ENCODE measurements at places on chromosomes 3 and 15.

GRCh38 chr3:89216016-89216739 lies 108.8 kb downstream of the EPHA3 start:
- no peak for DNase-seq

GRCh38 chr3:177357352-177358090 lies 160.2 kb upstream of the TBL1XR1 start:
- DNase-seq: no peak

DNA sequence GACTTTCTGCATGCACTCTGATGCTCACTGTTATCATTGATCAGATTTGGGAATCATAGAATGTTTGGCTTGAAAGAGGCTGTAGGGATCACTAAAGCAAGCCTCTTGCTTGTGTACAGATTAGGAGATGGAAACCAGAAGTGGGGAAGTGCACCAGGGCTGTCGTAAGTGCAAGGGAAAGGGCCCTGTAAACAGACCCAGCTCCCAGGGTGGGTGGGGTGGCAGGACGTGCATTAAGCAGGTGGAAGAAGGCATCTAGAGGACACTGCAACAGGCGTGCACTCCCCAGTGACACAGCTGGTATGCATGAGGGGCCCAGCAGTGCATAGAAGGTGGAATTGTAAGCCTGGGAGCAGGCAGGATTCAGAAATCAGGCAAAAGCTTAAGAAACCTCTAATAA lies 58.0 kb upstream of the SLC7A14 start:
- DNase-seq: no peak

GRCh38 chr15:71013446-71013845 lies 101.8 kb upstream of the THSD4 start:
- no peak for DNase-seq

DNA sequence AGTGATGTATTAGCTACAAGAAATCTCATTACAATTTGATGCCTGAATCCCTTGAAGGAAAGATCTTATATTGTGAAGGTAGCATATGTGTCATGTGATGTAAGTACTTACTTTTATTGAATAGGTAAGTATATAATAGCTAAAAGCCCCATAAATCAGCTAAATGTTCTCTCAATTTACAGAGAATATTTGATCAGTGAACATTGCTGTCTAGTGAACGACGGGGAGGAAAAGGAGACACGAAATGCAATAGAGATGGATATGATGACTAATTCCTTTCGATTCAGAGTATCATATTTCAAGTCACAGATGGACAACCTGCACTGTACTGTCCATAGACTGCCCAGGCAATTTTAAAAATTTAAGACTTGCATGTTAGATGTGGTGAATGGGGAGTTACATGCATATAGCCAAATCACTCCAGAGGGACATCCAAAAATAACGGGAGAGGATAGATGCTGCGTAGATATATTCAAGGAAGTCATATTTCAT lies 462.1 kb upstream of the CDIN1 start:
- DNase-seq: no peak

DNA sequence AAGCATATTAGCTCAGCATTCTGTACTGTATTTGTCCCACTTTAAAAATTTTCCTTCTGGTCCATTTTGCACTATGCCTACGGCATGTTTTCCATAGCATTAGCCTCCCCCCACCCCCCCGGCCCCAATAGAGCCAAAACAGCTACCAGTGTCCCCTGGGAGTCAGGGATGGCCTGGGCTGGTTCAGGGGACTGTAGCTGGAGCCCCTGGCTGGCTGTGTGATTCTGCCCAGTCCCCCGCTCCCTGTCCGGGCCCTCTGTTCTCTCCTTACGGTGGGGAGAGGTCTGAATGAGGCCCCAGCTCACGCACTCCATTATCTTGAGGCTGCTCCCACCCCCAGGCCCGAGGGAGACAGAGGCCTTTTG lies 70.1 kb downstream of the KLF15 start:
- DNase-seq: no peak

- DNase-seq: no peak
These were observed 434.0 kb downstream of the EPHB1 start for GRCh38 chr3:135229018-135229495.

GRCh38 chr3:184351511-184352148 lies 9.8 kb downstream of the CLCN2 start:
- no peak for DNase-seq

- no peak for DNase-seq
These were observed 225.1 kb upstream of the CHRNA7 start for GRCh38 chr15:31805090-31805662.
